ENCODE measurements at places on chromosomes 16 and 17.
A peak's percentile ranks its signal among the peaks of the same experiment; 100 is the strongest.

GRCh38 chr17:28743243-28744103, at the start of gene TRAF4:
TSS of gene TRAF4 (plus strand) at chr17:28744011. CDS start at chr17:28744113, 102 bp downstream.
- DNase-seq: peak; percentile 83

DNA sequence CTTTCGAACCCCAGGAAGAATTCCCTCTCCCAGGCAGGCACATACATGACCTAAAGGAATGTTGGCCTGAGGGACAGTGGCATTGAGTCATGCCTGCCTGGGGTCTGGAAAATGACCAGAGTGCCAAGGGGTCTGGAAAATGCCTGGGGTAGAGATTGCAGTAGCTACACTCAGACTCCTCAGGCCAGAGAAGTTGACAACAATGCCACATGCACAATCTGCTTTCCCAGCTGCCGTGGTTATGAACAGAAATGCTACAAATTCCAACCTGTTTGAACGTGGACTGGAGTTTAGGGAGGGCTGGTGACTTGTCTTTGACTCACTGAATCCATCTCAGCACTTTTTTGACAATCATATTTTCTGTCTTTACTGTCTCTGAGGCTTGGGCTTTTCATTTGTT, 250.0 kb downstream of the ABCC12 start:
- DNase-seq: no peak

GRCh38 chr16:31002250-31002700, 8.2 kb downstream of the STX1B start:
- DNase-seq: no peak

DNA sequence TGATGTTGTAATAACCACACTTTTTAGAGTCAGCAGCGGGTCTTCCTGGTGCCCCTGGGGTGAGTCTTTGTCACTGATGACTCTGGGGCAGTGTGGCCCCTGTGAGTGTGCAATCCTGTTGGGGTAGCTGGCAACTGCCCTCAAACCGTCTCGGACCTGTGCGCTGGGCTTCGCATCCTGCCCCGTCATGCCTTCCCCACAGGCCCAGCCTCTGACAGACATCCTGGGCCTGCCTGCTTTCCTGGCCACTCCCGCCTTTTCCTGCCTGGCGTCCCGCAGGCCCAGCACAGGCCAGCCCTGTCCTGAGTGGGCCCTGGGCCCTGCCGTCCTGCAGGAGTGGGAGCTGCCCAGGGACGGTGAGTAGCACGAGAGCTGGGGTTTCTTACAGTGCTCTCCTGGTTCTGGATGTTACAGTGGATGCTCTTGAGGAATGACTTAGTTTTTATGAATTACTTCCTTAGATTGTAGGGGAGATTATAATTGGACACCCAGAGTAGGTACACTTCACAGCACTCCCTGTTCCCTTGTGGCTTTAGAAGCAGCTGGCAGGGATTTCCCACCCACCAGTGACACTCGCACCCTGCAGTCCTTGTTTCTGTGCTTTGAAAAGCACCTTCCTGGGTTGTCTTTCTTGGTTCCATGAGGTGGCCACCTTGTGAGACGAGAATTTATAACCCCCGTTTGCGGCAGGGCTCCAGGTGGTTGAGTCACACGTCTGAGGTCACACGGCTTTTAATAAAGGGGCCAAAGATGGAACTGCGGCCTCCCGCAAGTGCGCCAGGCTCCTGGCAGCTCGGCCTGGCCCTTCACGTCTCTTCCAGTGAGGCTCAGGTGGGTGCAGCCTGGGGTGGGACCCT, 50.0 kb upstream of the CAPN15 start:
- no peak for DNase-seq

DNA sequence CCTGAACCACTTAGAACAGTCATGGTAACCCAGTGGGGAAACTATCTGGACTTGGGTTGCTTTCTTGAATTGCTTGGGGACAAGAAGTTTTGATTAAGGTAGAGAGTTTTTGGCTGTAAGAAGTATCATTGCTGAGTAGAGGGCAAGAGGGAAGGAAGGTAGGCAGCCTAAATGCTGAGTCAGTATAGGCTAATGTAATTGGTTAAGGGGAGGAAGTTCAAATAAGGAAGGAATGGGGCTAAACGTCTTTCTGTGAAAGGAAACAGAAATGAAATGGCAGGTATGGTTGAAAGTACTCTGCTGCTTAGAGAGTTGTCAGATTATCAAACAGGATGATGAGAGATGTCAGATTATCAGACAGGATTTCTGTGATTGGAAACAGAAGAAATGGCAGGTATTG, 20.3 kb downstream of the KPNB1 start:
- DNase-seq: no peak

GRCh38 chr17:17044846-17045561, 2.7 kb downstream of the MPRIP start:
- DNase-seq: no peak

DNA sequence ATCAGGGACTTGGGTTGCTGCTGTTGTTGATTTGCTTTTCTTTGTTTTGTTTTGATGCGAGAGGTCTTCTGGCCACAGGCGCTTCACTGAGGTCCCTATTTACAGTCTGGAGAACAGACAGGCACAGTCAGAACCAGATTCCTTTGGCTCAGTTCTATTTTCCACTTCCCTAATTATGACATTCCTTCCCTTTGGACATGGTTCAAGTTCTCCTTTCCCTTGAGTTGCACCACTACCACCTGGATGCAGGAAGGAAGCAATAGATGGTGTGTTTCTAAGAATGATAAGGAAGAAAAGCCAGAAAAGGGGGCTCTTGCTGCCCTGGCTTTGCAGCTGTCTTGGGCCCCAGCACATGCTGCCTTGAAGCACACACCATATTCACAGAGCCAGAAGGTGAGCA, 160.6 kb downstream of the MAF start:
- no peak for DNase-seq
